ENCODE measurements at places on chromosomes 1 and 21. TPM values are rescaled to one million over a fixed set of nuclear protein-coding genes. Genes with fewer than 3 reads are reported as not detected.
A peak's percentile ranks its signal among the peaks of the same experiment; 100 is the strongest.

The PLOD1 gene
- 56.3 TPM for total RNA-seq

DNA sequence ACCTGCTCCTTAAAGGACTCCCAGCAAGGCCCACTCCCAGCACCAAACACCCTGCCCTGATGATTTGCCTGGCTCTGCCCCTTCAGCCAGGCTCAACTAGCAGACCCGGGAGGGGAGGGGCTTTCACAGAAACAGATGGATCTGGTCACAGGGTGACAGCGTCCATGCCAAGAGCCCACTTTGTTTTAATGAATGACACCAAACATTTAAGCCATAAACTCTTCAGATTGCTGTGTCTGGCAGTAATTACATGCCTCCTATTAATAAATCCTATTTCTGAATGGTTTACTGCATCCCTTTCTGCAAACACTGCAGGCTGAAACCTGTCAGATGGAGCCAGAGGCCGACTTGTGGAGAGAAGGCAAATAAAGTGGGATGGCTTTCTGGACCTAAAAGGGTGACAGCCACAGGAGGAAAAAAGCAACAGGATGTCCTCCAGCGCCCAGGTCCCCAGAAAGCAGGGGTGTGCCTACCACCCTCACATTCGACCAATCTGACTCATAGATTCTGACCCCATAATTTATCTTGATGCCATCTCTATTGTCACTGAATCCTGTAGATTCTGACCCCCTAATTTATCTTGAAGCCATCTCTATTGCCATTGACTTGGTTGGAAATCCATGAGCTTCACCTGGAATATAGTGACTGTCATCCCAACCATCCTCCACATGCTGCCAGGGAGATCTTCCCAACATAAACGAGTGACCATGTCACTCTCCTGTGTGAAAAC, 200.9 kb downstream of the PLPP3 start:
- H3K27me3 ChIP-seq, result no peaks in the 10 kb centered on the region
- no peak overlapping the region for H3K4me3 ChIP-seq
- no peak overlapping the region for H3K27ac ChIP-seq
- DNase-seq, result no peak
- no peaks in the 10 kb centered on the region for H3K36me3 ChIP-seq

The RNU1-1 gene
- total RNA-seq, result under 0.01 TPM

DNA sequence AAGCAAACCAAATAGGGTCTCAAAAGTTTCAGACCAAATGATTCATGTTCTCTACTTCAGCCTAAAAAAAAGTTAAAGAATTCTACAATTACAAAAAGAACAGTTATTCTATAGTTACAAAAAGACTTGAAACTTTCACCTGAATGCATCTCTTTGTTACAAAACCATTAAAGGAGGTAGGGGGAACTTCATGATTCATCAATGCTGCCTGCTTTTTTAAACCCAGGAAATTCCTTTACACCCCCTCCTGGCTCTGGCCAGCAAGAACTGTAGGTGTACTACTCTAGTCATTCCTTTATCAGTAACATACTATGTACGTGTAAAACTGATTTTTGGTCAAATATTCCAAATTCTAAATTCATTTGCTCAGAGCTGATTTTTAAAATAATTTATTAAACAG, 5.0 kb downstream of the FAF1 start:
- no peak for DNase-seq
- no peaks in the 10 kb centered on the region for H3K36me3 ChIP-seq
- peaks cover 5% of the 10 kb centered on the region for H3K4me1 ChIP-seq
- no peak overlapping the region for H3K27ac ChIP-seq

The KHDRBS1 gene
- 251 TPM for total RNA-seq

DNA sequence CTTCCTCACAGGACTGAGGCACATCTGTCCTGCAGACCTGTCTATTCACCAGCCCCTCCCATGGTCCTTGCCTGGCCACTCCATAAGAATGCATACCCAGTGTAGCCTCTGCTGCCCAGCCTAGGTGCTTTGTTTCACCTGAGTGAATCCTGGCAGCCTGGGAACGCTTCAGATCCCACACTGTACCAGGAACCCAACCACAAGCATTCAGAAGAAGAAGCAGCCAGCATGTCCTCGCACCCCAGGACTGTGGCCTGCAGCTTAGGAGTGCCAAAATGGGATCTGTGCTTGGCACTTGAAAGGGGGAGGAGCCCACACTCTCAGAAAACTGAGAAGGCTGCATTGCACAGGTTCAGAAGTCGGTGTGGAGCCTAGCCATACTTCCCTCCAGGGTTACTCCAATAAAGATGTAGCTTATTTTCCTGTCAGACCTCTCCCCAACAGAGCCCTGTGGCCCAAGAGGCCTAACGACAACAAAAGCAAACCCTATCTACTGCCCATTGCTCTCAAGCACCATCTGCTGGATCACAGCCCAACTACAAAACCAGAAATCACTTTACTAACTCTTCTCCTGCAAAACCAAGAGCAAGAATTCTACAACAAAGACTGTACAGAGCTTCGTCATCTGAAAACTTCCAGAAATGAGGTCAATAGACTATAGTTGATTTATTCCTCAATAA, 923.1 kb upstream of the NEGR1 start:
- no peak overlapping the region for H3K27ac ChIP-seq
- peak; percentile 44 for DNase-seq
- H3K4me1 ChIP-seq, result no peaks in the 10 kb centered on the region
